ENCODE measurements at places on chromosomes 1 and 21.

DNA sequence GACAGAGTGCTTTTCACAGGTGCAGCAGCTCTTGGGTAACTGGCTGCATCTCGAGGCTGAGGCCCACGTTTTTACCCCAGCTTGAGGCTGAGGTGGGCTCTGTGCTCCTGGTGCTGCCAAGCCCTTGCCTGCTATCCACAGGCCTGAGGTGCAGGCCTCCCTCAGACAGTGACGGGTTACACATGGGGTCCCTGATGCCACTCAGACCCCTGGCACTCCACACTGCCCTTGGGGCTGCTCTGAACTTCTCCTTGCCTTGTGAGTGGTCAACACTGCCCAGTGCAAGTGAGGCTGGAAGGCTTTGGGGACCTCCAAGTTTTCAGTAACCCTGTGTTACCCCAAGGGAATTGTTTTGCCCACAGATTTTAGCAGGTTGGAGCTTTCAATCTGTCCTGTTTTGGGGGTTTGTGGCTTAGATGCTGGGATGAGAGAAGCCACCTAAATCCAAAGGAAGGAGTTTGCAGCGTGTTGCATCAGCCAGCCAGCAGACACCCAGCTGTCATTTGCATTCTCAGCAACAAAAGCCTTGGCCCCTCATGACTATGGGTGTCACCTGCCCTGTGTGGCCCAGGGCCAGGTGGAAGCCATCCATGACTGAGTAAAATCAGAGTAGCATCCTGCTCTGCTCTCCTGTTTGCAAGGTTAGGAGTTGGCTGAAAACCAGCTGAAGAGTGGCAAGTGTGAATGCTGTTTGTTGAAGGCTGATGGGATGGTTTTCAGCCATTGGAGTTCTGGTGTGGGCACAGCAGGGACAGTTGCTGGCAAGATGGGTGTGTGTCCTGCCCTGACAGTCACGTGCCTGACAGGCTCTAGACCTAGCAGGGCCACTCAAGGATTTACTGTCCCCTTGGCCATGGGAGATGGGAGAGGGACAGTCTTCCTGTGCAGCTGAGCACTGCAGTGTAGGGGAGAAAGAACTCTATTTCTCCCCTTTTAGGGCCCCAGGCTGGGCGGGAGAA, 3.2 kb downstream of the RNF187 start:
- DNase-seq, result no peak

- no peak for DNase-seq
Observed at GRCh38 chr1:1361982-1362423, 3.6 kb upstream of the MXRA8 start.

- DNase-seq, result no peak
Observed at GRCh38 chr1:168257397-168257796, 23.3 kb upstream of the TBX19 start.

DNA sequence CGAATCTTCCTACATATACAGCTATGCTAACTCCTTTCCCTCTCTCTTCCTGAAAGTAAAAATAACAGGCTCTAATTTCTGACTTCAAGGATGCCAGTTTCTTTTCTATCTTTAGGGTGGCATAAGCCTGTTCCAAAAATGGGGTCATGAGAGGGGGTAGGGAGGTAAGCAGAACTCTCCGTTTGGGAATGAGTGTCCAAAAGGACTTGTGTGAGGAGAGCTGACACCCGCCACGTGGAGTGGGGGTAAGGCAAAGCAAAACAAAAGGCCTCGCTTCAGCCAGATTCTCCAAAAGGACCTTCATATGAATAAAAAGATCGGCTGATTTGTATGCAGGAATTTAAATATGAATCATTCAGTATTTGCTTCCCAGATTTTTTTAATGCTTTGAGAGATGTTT, 28.6 kb downstream of the PLPPR4 start:
- no peak for DNase-seq

DNA sequence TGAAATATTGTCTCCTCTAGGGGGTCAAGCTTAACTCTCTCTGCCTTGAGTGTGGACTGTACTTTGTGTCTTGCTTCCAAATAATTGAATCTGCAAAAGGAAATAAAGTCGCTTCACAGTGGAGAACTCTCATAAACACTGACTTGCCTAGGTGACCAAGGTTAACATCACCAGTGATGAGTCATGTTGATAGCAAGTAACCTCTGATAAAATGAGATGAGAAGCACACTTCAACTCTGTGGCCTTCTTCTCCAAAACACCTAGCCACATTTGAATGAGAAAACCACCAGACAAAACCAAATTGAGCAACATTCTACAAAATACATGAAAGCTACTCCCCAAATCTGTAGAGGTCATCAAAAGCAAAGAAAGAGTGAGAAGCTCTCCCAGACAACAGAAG, 37.6 kb downstream of the PDE4B start:
- DNase-seq, result no peak

GRCh38 chr1:221892301-221892830, 150.5 kb upstream of the DUSP10 start:
- DNase-seq, result no peak

DNA sequence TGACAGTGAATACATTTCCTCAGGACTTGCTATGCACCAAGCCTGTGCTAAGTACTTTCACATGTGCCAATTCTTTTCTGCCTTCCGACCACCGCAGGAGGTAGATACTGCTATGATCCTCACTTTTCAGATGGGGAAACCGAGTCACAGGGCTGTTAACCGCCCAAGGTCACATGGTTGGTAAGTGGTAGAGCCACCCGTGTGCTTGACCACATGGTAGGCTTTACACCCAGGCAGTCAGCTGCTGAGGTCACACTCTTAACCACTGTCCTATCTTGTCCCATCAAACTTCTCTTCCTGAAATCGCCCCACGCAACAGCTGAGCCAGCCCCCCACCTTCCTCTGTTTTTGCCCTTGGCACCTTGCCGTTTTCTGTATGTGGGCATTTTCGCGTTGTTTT, 31.0 kb upstream of the SDHB start:
- no peak for DNase-seq

DNA sequence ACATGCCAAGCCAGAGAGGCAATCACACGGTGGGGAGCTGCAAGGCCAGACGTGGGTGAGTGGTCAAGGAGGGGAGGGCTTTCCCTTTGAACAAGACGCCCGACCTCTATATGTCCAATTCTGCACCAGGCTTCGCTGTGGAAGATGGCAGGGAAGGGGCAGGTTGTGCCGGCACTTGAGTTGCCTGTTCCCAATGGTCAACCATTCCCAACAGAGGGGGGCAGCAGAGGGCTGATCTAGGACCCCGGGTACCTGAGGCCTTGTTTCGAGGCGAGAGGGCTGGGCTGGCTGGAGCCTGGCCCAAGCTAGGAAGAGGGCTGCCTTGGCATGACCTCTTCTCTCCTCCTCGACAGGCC, 64.9 kb downstream of the TMEM53 start:
- no peak for DNase-seq

DNA sequence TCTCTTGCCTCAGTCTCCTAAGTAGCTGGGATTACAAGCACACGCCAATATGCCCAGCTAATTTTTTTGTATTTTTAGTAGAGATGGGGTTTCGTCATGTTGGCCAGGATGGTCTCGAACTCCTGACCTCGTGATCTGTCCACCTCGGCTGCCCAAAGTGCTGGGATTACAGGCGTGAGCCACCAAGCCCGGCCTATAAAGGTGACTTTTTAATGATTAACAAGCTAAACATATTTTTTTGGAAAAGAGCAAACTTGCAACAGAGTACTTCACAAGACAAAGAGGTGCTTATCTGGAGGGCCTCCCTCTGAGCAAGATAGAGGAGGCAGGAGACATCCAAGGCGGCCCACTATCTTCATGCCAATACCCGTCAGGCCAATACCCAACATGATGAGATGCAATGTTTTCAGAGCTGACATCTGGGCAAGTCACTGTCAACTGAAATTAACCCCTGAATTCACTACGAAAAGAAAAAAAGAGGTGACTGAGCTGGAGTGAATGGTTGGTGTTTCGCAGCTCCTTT, 10.5 kb downstream of the BCAR3 start:
- no peak for DNase-seq

DNA sequence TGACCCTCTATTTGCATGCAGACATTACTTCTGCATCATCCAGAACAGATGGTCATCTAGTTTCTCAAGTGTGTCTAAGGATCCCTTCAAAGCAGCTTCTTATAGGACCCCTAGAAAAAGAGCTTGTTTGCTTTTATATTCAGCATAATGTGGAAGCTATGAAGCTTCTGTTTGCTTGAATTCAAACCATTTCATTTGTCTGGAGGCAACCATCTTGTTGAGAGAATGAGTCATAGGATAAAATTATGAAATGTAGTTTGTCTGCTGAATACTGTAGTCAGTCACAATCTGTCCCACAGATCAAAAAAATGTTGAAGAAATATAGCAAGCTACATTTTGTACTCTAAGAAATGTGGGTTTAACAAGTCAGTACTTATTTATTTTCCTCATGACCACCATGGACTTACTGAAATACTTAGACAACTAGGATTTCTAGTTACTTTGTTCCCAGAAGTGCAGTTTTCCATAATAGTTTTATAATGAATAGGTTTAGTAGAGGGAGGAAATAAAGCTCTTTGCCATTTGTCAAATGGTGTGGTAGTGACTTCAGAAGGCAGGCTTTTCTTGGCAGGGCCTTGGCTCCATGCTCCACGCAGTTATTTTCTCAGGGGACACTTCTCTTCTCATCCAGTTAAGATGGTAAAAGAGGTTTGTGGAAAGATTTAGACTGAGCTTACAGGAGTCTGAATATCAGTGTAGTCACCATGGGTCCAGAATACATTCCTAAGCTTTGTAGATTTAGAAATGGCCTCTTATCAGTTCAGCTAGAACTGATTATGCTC, 74.8 kb upstream of the DEPDC1 start:
- DNase-seq, result no peak

DNA sequence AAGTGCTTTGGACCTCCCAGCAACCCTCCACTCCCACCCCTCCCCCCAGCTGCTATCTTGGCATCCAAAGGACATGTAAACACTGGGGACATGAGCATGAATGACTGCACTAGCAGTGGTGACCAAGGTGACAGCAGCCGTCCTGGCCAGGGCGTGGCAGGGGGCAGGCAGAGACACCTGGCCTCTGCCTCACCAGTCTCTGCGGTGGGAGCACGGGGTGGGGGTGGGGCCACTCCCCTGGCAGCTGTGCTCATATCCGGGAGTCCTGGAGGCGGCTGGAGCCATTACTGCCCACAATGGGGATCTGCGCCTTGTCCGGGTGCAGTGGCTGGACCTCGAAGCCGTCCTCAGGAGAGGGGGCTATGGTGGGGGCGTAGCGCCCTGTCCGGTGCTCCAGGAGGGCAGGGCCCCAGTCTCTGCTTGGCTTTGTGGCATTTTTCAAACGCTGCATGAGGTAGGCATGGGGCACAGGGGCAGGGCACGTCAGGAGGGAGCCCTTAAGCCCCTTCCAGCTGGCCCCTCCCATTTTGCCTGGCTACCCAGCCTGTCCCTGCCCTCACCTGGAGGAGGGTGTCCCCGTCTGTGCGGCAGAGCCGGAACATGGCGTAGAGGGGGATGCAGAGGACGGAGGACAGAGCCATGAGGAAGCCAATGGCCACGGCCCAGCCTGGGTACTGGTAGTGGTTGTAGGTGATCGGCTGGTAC, 6.0 kb downstream of the CCDC24 start:
- DNase-seq, result no peak

- DNase-seq, result no peak
Observed at GRCh38 chr1:25586181-25586588, 30.4 kb upstream of the MAN1C1 start.

GRCh38 chr1:204447190-204447589, 35.6 kb upstream of the PPP1R15B start:
- no peak for DNase-seq

DNA sequence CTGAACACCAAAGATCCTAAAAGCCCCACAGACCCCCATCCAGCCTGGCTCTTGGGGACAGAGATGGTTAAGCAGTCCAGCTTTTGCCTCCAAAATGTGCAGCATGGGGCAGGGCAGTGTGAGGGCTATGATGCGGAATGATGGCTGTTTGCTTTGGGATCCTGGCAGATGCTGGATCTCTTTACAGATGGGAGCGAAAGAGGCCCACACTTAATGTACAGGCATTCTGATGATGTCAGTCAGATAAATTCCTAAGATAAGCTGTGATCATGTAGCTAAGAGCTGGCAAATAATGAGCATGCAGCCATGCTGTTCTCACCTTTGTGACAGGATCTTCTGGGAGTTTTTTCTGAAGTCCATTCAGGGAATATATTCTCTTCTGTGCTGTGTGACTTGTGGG, 17.6 kb upstream of the KCNQ4 start:
- no peak for DNase-seq

DNA sequence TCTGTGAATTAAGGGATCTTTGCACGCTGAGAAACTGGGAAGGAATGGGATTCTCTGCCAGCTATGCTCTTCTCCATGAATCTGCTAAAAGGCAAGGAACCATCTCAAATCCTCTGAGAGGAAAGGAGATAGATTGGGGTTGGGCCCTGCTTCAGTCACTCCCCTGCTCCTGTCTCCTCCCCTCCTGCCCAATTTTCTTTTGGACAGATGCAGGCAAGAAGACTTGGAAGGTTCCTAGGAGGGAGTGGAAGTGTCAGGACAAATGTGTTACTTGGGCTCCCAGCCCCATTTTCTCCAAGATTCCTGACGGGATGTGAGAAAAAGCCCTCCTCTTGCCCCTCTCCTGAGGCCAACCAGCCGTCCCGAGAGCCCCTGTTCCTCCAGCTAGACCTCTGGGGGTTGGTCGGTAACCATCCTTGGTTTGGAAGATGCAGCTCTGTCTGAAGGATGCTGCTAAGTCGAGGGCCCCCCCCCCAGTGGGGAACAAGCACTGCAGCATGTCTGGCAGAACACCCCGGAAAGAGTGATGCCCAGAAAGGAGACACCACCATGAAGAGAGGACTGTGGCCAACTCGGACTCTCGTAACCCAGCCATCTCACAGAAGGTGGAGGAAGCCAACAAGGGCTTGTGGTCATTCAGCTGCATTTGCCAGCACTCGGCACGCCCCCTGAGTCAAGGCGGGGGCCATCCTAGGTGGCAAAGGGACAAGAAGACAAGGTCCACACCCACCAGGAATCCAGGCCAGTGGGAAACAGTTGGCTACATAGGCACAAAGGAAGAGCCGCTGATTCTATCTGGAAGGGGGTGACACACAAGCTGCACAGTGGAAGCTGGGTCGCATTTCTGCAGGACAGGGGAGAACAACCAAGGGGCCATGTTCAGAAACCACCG, 43.7 kb downstream of the CDK18 start:
- no peak for DNase-seq

DNA sequence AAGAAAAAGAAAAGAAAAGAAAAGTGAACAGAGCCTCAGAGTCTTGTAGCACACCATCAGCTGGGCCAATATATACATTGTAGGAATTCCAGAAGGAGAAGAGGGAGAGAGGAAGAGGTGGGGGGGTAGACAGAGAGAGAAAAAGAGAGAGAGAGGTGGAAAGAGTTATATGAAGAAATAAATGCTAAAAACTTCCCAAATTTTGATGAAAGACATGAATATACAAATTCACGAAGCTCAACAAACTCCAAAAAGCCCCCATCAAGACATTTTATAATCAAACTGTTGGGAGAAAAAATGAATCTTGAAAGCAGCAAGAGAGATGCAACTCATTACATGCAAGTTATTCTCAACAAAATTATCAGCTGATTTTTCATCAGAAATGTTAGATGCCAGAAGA, 41.5 kb upstream of the TSHB start:
- DNase-seq, result no peak

DNA sequence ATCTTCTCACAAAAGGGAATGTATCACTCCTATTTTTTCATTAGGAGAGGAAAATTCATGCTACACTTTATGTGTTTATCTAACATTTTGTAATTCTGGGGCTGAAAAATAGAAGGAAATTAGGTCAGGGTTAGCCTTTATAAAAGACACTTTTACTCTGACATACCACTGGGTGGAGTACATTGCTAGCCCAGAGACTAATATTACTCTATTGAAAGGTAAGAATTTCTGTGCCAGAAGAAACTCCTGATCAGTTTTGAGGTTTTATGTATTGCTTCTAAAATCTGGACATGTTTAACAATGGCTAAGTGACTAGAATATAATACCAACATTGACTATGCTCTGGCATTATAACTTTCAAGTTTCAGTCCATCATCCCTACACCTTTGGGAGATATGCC, 724.6 kb downstream of the USP25 start:
- peak; percentile 11 for DNase-seq

All from SW 1271 (cell line).